ENCODE measurements at places on chromosomes 12 and 14. TPM values are rescaled to one million over a fixed set of nuclear protein-coding genes. Genes with fewer than 3 reads are reported as not detected.

The NEDD8 gene
- 589 TPM for polyA plus RNA-seq

The RARG gene
- 16.4 TPM for polyA plus RNA-seq

The DLK1 gene
- polyA plus RNA-seq = 0.08 TPM

DNA sequence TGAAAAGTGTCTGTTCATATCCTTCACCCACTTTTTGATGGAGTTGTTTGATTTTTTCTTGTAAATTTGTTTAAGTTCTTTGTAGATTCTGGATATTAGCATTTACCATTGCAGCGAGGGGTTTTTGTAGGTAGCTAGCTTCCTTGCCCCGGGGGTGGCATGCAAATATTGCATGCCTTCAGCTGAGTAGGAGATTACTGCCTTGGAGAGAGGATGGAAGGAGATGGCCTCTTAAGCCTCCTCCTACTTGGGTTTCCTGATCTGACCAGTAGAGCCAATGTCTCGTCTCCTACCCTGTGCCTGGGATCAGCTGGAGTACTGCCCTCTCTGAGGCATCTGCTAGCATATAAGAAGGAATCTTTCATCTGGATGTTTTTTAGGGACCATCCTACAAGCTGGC, 134.4 kb upstream of the CCND2 start:
- no peak for DNase-seq

DNA sequence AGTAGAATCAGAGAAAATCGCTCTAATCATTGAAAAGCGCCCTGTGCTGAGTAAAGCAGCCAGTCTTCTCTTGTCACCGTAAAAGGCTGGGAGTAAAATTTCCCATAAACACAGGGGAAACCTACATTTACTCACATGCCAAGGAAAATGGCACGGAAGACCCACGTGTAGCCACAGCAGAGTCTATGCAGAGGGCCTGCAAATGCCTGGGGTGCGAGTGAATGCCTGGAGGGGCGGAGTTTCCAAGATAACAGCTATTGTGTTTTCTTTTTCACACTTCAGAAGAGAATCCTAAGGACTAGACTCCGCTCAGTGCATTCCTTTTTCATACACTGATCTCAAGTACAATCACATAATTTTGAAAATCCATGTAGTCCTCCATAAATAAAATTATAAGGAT, 159.9 kb upstream of the FOXN3 start:
- no peak for DNase-seq

GRCh38 chr12:111773801-111774551, 7.2 kb downstream of the ALDH2 start:
- peak; percentile 69 for DNase-seq

- no peak for DNase-seq
These were observed 198.5 kb downstream of the KCNC2 start for GRCh38 chr12:75011120-75011519.

GRCh38 chr12:121490401-121491281, 90.2 kb downstream of the KDM2B start:
- DNase-seq = no peak

DNA sequence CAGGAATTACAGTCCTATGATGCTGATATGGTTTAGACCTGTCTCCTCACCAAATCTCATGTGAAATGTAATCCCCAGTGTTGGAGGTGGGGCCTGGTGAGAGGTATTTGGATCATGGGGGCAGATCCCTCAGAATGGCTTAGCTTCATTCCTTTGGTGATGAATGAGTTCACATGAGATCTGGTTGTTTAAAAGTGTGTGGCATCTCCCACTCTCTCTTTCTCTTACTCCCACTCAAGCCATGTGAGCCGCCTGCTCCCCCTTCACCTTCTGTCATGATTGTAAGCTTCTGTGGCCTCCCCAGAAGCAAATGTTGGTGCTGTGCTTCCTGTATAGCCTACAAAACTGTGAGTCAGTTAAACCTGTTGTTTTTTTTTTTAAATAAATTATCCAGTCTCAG, 89.4 kb upstream of the ARHGAP5 start:
- DNase-seq = no peak

- no peak for DNase-seq
These were observed 41.9 kb downstream of the VDR start for GRCh38 chr12:47862881-47863280.

DNA sequence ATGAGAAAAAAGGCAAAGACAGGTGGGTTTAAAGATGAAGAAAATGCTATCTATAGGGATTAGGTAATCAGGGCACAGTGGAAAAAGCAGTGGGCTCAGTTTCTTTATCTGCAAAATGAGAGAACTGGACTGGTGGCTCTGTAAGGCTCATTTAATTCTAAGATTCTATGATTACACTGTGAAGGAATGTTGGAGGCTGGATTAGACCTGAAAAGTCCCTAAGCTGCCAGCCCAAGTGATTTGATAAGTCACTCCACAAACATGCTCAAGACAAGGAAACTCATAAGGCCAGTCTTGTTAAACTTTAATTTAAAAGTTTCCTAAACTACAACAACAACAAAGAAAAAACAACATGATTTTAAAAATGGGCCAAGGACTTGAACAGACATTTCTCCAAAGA, 75.1 kb downstream of the DCAF5 start:
- peak; percentile 31 for DNase-seq

DNA sequence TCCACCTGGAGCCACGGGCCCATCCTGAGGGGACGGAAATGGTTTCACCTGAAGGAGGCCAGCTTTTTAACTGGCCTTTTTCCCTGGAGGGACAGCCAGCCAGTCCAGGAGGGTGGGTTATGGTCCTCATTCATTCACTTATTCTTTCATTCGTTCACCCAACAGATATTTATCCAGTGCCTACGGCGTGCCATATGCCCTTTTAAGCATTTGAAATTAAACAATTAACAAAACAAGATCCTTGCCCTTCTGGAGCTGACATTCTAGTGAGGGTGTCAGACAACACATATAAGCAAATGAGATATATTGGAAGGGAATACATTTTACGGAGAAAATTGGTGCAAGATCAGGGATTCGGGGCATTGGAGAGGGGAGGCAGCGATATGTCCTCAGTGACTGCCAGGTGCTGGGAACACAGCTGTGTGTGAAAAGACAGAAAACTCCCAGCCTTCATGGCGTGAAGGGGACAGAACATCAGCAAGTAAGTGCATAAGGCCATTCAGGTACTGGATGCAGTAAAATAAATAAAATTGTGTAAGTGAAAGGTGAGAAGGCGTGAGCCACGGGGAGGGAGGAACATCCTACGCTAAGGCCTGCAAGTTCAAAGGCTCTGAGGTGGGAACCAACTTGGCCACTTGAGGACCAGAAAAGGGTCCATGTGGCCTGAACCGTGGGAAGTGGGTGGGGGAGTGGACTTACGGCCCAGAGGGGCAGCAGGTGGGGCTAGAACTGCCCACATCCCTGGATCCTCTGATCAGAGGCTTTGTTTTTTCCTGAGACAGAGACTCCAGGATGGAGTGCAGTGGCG, 684 bp upstream of the ABCB9 start:
- no peak for DNase-seq

DNA sequence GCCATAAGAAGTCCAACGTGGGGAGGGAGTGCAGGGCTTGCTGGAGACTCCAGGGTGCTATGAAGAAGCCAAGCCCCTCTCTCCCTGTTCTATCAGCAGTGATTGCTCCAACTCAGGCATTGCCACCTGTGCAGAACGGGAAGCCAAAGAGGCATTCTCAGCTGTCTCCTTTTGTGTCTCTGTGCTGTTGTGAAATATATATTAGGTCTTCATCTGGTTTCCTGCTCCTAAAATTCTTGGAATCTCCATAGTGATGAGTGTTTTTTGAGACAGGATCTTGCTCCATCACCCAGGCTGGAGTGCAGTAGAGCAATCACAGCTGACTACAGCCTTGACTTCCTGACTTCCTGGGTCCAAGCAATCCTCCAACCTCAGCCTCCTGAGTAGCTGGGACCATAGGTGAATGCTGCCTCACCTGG, 51.2 kb upstream of the AEBP2 start:
- no peak for DNase-seq

All from A549 (cell line).